ENCODE measurements at places on chromosomes 7 and 10.

GRCh38 chr10:78959217-78959923, 109.4 kb upstream of the ZMIZ1 start:
- no peak for DNase-seq

DNA sequence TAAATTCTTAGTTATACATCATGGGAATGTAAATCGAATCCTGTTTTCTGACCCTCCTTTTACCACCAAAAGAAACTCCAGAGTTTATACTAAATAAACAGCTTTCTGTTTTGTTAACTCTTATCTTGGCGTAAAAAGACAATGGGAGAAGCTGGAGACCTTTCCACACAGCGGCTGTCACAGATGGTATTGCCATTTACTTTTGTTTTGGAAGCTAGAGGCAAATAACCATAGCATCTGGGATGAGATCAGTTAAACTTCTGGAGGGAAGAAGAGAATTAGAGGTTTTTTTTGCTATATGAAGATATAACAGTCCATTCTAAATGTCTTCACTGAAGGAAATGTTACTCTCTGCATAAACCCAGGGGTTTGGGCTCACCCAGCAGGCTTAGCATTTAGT, 258.9 kb downstream of the REEP3 start:
- no peak for DNase-seq

DNA sequence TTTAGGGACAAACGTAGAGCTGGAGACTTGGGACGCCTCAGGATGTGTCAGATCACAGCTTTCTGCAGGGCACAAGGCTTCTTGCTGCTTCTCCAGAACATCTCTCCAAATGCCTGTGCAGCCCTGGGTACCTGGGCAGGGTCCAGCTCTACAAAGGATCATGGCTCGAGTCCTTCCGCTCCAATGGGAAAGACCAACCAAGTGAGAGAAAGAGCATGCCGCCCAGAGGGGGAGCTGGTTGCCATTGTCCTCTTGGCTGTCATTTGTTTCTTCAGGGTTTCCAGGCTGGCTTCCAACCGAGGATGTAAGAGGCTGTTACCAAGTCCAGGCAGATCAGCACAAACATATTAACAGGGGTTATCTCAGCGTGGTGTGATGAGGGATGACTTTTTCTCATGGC, 5.6 kb upstream of the LEP start:
- no peak for DNase-seq

GRCh38 chr7:105639667-105640493, 58.6 kb upstream of the EFCAB10 start:
- no peak for DNase-seq

- DNase-seq, result peak; percentile 69
Measured at GRCh38 chr10:30587522-30588031, 42.0 kb downstream of the LYZL2 start.

DNA sequence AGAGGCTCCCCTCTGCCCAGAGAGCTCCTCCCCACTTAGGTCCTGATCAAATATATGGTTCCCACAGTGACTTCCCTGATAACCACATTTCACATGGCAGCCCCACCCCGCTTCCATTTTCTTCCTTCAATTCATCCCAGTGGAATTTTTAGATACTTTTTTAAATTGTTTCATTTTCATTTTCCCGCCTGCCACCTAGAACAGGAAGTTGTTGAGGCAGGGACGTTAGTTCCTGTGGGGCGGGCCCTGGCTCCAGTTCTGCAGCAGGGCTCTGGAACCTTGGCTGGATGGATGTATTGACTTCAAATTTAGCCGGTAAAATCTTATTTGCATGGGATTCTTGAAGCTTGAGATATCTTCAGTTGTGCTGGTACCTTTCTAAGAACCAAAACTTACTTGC, 226.6 kb downstream of the PAXIP1 start:
- DNase-seq, result no peak

DNA sequence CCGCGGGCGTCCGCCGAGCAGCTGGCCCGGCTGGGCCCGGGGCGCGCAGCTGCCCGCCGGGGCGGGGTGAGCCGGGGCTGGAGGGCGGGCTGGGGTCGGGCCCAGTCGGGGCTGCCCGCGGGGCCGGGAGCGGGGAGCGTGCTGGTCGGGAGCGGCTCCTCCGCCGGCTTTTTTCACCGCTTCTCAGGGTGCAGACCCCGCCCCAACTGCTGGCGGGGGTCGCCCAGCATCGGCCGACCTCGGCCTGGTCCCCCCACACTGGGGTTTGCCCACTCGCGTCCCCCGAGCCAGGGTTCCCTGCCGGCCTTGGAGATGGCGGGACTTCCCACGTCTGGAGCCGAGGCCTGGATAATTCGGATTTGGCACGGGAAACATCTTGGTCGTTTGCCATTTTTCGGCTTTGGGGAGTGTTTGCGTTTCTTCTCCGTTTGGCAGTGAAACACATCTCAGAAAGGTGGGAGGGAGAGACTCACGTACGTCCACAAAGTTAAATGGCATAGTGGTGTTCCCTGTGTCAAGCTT, 432 bp downstream of the TMEM248 start:
- peak; percentile 48 for DNase-seq

GRCh38 chr10:125029584-125030242, 87.8 kb downstream of the ZRANB1 start:
- no peak for DNase-seq

- DNase-seq, result no peak
Measured at GRCh38 chr10:20117471-20117870, 301.2 kb downstream of the PLXDC2 start.

DNA sequence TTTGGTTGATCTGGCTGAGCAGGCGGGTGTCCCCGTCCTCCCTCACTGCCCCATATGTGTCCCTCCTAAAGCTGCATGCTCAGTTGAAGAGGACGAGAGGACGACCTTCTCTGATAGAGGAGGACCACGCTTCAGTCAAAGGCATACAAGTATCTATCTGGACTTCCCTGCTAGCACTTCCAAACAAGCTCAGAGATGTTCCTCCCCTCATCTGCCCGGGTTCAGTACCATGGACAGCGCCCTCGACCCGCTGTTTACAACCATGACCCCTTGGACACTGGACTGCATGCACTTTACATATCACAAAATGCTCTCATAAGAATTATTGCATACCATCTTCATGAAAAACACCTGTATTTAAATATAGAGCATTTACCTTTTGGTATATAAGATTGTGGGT, 26.9 kb upstream of the TRIM56 start:
- peak; percentile 54 for DNase-seq

GRCh38 chr7:117982071-117983055, 109.1 kb upstream of the CTTNBP2 start:
- no peak for DNase-seq

DNA sequence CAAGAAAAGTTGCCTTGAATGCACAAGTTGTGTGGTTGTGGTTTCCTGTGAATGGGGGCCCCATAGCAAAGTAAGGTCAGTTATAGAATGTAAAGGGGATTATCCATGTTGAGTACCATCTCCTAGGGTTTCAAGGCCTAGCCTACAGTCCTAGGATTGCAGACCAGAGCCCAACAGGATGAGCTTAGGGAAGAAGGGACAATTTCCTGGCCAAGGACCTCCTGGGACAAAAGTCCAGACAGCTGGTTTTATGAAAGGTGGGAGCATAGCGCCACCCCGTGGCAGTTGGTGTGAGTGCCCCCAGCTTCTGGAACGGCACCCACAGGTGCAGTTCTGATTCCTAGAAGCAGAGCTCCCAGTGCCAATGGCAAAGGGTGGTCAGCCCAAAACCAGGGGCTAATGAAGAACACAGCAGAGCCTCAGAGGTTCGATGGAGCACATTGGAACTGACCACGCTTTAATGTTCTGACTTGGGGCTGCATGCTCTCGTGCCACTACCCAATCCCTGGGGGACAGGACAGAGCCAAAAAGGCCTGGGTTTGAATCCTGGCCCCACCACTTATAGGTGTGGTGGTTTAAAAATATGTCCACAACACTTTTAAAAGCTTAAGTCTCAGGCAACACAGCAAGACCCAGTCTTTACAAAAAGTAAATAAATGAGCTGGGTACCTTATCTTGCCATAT, 25.8 kb upstream of the TMEM120A start:
- peak; percentile 80 for DNase-seq

DNA sequence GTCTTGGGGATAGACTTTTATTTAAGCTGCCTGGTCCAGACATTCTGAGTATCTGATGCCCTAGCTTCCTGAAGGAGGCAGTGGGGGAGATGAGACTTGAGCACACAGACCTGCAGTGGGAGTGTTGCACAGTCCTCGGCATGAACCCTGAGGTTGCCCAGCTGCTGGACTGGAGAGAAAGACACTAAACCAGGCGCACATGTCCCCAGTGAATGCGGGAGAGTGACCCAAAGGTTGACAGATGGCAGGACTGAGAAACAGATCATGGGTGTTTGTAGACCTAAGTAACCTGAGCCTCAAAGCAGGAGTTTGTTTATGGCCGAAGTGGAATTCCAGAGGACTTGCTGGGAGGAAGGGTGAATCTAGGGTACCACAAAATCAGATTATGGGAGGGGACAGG, 15.7 kb upstream of the MSRB2 start:
- no peak for DNase-seq

- DNase-seq, result no peak
Measured at GRCh38 chr7:131483586-131483985, 72.8 kb downstream of the PODXL start.

GRCh38 chr7:411677-412312, 107.9 kb downstream of the PDGFA start:
- DNase-seq, result no peak

GRCh38 chr7:28020302-28020940, 160.2 kb downstream of the JAZF1 start:
- peak; percentile 71 for DNase-seq

DNA sequence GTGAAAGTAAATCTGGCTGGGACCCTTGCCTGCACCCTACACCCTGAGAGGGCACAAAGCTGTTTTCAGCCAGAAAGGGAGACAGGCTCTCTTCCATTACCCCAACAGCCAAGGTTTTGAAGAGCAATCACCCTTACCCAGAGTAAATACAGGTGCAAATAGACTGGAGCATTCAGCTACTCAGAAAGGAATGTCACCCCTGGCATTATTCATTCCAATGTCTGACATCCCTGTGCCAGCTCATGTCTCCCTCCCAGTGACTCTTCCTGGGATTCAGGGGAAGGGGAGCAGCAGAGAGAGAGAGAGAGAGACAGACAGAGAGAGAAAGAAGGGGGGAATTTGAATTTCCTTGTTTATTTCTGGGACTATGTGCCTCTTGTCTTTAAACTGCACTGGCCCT, 611.8 kb downstream of the SORCS3 start:
- no peak for DNase-seq

DNA sequence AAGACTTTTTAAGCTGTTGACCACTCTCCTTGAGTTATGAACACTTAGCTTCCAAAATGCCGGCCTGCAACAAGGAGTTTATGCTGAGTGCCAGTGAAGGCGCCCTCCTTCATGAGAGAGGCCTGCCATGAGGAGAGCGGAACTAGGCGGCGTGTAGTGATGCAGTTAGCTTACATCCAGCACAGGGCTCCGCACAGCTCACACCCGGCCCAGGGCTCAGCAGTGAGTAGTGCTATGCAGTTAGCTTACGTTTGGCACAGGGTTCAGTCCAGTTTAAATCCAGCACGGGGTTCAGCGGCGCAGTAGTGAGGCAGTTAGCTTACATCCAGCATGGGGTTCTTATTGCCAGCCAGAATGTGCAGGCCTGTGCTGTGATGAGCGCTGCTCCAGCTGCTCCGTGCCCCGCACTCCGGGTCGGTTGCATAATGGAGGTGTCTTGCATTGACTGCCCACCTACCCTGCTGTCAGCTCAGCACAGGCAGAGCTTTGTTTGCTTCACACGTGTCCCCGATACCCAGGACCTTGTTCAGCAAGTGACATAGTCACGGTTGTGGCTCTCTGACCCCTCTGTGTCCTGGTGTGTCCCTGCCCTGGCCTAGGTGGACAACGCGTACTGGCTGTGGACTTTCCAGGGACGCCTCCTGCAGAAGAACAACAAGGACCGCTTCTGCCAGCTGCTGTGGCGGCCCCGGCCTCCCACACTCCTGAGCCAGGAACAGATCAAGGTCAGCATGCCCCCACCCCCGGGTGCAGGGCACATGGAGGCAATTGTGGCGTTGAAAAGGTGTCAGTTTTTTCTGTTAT, 21.9 kb downstream of the EIF3B start:
- no peak for DNase-seq

DNA sequence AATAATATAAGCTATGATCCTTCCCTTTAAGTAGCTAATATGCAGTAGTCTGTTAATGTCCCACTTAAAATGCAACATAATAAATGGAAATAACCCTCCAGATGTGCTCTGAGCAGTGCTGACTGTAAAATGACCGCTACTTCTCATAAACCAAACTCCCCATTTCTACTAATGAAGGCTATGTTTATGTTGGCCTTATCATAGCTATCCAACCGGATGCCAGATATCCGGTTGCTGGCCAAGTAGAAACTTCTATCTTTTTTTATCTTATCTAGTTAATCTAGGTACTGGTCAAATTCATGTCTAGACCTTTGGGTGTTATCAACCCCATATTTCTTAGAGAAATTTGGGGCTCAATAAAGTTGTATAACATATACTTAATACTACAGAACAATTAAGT, 56.6 kb downstream of the CHRM2 start:
- no peak for DNase-seq

Measured in GM13976 (cell line).